ENCODE measurements at places on chromosomes 2 and 18.

DNA sequence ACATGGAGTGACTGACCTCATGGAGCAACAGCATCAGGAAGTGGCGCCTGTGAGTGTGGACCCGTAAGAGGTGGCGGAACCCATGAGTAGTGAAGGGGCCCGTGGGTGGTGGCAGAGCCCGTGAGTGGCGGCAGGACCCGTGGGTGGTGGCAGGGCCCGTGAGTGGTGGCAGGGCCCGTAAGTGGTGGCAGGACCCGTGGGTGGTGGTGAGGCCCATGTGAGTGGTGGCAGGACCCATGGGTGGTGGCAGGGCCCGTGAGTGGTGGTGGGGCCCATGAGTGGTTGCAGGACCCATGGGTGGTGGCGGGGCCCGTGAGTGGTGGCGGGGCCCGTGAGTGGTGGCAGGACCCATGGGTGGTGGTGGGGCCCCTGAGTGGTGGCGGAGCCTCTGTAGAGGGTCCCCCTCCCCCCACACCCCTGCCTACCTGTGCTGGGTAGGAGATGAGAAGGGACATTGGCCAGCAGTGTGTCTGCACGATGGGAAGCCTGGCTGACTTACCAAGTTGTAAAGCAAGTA lies 407.7 kb upstream of the SALL3 start:
- no peak for DNase-seq

GRCh38 chr2:196277002-196277401 lies 105.6 kb upstream of the STK17B start:
- peak; percentile 39 for DNase-seq

DNA sequence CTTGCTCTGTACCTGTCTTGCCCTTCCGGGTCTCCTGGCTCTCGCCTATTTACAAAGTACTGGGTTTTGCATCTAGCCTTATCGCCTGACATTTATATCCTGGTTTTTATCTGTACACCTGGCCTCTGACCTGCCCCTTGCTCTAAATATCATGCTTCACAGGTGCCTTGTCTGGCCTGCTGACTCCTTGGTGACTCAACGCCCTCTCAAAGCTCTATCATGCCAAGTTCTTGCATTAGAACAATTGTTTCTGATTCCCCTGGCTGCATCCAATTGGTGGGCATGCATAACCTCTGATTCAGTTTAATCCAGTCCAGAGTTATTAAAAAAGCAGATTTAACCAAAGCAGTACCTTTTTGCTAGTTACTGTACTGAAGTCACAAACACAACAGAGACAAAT lies 113.9 kb upstream of the CCDC68 start:
- DNase-seq: no peak

DNA sequence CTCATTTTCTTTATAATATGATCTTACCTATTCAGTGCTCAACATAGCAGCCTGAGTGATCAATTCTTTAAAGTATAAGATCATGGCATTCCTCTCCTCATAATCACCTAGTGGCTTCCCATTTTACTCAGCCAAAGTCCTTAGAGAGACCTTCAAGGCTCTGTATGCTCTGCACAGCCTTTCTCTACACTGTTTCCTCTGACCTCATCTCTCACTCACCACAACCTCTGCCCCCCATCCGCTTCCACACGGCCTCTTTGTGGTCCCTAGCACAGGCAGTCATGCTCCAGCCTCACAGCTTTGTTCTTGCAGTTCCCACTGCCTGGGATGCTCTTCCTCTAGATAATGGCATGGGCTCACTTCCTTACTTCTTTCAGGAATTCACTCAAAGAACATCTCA lies 109.2 kb downstream of the HIBCH start:
- no peak for DNase-seq

- no peak for DNase-seq
These were observed 815.1 kb downstream of the CPS1 start for GRCh38 chr2:211371465-211371864.

All from GM20000 (cell line).